C1 segment of cervical spinal cord (tissue), 14 donors: ENCODE measurements at places on chromosomes 4 and X.
A peak's percentile ranks its signal among the peaks of the same experiment; 100 is the strongest.

DNA sequence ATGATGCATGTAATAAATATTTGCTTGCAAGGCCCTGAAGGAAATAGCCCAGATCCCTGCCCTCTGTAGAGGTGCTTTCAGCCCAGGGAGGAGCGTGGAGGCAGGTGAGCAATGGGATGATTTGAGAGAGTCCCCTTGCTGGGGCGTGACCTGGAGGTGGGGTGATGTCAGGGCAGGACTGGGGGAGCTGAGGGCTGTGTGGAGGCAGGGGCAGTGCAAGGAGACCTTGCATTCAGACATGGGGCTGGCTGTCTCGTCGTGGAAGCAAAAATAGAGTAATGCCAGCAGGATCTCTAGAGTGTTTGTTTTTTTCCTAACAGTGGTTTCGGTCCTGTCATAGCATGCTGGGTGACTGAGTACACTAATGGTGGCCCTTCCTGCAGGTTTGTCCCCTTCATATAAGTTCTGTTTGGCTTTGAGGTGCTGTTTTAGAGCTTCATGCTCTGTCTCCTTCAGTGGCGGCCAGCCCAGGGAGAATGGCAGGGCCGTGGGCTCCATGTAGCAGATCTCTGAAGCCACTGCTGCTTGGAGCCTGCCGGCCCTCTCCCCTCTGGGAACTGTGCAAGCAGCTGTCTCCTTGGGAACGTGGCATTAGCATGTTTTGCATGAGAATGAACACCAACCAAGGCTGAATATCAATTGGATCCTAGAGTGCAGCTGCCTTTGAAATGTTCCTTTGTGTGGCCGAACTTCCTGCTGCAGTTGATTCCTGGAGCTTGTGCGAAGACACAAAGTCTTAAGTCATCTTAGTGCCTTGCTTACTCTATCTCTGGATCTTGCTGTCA is 39.3 kb upstream of the CLDN34 start:
- peak; percentile 22 for DNase-seq

GRCh38 chr4:1610791-1611500 is 73.2 kb downstream of the FAM53A start:
- DNase-seq, result no peak

GRCh38 chr4:147325571-147325981 is 155.3 kb upstream of the EDNRA start:
- no peak for DNase-seq

DNA sequence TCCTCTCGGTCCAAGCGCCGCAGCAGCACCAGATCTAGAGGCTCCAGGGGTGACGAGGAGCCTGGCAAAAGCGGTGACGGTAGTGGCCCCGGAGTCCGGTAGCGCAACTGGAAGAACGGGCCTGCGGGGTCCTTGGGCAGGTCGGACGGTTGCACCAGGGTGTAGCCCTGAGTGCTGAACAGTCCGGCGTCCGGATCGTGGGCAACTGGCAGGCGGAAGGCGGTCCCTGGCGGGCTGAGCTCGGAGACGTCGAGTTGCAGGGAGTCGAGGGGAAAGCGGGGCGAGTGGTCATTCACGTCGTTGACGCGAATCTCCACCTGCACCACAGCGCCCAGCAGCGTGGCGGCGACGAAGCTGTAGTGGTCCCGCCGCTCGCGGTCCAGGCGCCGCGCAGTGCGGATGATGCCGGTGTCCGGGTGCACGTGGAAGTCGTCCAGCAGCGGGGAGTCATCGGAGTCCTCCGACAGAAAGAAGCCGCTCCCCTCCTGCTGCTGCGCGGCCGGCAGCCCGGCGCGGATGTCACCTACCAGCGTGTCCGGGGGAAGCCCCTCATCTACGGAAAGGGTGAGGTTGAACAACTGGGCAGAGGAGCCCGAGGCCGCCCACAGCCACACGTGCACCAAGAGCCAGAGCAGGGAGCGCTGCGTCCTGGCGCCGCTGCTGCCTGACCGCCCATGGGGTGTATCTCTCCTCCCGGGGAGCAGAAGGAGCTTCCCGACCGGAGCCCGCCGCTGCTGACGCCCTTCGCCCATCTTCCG is 837 bp downstream of the DCHS2 start:
- DNase-seq, result no peak

DNA sequence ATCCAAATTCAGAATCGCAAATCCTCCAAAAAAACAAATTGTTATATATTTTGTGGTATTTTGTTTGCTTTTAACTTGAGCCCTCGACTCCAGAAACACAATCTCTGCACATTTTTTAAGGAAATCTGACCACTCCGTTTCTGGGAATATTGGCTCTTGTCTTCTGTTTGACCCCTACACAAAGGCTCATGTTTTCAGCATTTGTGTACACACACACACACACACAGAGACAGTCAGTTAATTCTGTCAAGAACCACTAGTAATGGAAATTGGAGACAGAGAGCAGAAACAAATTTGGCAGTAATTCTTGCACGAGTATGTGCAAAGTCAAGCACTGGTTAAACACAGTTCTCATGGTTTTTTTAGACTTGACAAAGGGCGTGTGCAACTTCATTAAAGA is 115.4 kb downstream of the AFAP1 start:
- DNase-seq, result no peak

GRCh38 chrX:2974961-2975360 is 31.4 kb upstream of the ARSH start:
- no peak for DNase-seq

- no peak for DNase-seq
Observed at GRCh38 chrX:47176101-47176740, 17.4 kb upstream of the UBA1 start.

GRCh38 chr4:152283801-152284470 is 252.0 kb downstream of the FBXW7 start:
- no peak for DNase-seq

DNA sequence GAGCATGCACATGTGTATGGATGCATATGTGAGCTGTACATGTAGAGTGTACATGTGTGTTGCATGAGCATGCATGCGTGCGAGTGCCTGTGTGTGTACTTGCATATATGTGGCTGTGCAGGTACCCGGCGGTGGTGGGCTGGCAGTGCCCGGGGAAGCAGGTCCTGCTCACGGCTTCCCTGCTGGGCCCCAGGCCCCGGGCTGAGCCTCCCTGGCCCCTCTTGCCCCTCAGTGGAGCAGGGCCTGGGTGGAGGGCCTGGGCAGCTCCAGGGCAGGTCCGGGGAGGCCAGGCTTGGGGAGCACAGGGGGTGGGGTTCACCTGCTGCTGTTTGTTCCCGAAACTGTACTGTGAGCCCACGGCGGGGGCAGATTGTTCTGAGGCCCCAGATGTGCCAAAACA is 9.4 kb downstream of the NAT8L start:
- DNase-seq, result no peak

DNA sequence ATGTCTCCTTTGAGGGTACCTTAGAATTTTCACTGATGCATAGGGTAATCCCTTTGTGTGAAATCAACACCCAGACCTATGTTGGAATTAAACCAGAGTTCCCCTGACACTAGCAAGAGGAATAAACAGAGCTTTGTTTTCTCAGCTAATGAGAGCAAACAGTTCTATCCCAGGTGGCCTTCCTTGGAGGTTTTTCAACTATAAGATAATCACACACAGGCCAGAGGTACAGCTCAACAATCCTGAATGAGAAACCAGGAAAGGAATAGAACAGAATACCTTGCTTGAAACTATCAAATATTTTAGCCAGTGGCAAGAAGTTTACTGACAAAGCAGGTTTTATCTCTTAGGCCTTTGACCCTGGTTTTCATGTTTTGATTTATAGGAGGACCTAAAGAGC is 100.2 kb downstream of the OTC start:
- no peak for DNase-seq

GRCh38 chr4:628311-628741 is 3.0 kb downstream of the PDE6B start:
- DNase-seq, result no peak

- no peak for DNase-seq
Observed at GRCh38 chrX:7606039-7606652, 236.8 kb upstream of the VCX start.

DNA sequence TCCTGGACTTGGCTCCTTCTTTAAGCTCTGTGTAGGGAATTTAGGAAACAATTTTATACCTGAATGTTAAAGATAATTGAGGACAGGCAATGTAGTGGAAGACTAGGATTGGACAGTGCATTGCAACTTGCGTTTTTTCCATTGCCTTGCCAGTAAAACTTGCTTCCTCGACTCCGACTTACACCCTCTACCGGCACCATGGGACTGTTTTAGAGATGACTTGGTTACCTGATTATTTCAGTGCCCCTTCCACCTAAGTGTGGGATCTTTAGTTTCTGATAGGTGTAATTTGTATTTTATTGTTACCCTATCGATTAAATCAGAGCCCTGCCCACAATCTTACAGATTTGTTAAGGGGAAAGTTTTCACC is 1.2 kb downstream of the PRPS1 start:
- no peak for DNase-seq

- no peak for DNase-seq
Observed at GRCh38 chr4:142846729-142847596, 862 bp upstream of the INPP4B start.

DNA sequence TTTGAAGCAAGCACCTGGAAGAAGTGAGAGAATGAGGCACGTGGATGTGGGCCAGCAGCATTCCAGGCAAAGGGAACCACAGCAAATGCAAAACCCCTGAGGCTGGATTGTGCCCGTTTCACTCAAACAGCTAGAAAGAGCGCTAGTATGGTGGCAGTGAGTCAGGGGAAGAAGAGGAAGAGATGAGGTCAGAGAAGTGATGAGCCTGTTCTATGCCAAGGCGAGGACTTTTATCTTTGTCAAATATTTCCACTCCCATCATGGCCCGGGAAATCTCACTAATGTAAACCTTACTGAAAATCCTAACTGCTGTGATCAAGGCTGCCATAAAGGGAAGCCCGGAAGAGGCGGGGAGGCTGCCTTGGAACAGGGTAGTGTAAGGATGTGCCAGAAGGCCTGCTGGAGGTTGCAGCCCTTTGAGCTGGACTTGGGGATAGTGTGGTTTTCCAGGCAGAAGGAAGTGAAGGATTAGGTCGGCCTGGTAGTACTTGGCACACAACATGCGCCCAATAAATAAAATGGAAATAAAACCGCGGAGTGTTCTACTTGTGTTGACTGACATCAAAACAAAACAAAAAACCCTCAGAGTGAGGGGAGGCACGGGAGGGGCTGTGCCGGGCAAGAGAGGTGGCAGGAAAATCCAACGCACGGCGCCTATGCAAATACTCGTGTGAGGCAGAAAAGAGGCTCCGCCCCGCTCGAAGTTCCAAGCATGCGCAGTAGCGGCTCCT is 1.2 kb upstream of the CDK16 start:
- DNase-seq, result no peak

GRCh38 chrX:154436983-154437752 is at the start of gene GDI1:
TSS of gene GDI1 (plus strand) at chrX:154437154. CDS start at chrX:154437255, 101 bp downstream.
- DNase-seq, result no peak

GRCh38 chr4:123444290-123444731 is 47.7 kb downstream of the SPRY1 start:
- DNase-seq, result no peak

GRCh38 chr4:189202182-189202868 is 738.3 kb upstream of the FRG1 start:
- peak; percentile 14 for DNase-seq

DNA sequence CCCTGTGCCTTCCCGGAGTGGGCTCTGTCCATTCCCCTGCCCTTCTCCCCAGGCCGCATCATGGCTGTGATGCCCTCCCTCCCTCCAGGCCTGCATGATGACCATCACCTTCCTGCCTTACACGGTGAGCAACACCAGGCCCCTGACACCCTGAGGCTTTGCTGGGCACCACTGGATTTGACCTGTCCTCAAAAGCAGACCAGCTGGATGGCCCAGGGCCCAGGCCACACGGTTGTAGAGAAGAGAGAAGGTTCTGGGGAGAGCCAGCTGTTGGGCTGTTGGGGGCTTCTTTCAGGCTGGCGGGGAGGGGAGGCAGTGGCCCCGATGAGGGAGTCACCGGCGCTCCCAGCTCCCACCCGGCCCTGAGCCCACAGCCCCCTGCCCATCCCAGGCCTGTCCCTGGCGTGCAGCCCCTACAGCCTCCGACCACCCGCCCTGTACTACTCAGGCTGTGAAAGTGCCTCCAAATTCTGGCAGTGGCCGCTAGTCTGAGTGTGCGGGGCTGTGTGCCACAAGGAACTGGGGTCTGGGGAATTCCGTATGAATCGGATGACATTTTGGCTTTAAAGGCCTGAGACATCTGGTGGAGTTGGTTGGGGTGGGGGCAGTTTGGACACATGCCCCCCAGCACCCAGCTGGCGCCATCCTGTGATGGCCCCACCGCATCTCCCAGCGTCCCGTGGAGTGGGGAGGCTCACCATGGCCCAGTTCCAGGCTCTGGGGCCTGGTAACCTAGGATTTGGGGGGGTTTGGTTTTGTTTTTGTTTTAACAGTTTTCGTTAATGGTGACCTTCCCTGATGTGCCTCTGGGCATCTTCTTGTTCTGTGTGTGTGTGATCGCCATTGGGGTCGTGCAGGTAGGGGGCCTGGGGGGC is 19.6 kb downstream of the TMEM175 start:
- DNase-seq, result no peak

DNA sequence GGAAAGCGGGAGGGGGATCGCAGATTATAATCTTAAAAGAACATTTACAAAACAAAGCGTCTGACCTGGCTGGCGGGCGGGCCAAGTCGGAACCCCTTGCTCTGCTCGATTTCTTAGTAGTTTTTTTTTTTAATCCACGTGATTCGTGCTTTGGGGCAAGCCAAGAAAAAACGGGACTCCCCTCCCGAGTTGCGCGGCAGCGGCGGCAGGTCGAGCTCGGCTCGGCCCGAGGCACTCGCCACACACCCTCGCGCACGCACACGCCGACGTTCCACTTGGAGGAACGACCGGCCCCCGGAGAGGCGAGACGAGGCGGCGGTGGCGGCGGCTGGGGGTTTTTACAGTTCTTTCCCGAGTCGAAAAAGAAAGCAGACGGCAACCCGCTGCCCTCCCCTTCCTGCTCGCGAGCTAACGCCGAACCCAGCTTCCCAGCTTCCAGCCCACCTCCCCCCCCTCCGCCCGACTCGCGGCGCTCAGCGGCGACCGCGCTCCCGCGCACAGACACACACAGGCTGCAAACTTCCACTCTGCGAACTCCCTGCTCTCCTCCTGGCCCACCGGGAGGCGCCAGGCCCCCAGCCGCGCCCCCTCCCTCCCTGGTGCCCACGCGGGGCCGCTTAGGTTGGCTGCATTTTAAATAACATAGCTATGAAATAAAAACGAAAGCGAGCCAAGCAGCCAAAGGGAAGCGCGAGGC is 1.2 kb downstream of the BCOR start:
- DNase-seq, result peak; percentile 40

- no peak for DNase-seq
Observed at GRCh38 chrX:7316887-7317286, 168.9 kb upstream of the PUDP start.

DNA sequence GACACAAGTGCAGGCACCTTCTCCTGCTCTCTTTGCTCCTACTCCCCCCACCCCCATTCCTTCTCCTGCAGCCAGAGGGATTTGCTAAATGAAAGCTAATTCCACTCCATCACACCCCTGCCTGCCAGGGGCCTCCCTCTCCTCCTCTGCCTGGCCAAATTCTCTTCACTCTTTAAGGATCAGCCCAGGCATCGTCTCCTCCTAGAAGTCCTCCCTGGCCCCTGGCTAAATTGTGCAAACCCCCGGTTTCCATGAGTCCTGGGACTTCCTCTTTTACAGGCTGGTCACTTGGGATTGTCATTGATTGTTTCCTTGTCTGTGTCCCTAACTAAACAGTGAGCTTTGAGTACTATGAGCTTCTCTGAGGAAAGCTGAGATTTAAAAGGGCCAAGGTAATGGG is 8.7 kb upstream of the ABLIM2 start:
- DNase-seq, result no peak

GRCh38 chrX:7220121-7220520 is 72.2 kb upstream of the PUDP start:
- DNase-seq, result no peak

GRCh38 chr4:16052939-16053338 is 30.9 kb downstream of the PROM1 start:
- DNase-seq, result no peak
